ENCODE measurements at places on chromosomes 12 and 14.

- DNase-seq: no peak
Observed at GRCh38 chr14:87994974-87995373, 2.0 kb upstream of the GALC start.

- DNase-seq: no peak
Observed at GRCh38 chr12:109191621-109192250, 75.3 kb downstream of the ACACB start.

DNA sequence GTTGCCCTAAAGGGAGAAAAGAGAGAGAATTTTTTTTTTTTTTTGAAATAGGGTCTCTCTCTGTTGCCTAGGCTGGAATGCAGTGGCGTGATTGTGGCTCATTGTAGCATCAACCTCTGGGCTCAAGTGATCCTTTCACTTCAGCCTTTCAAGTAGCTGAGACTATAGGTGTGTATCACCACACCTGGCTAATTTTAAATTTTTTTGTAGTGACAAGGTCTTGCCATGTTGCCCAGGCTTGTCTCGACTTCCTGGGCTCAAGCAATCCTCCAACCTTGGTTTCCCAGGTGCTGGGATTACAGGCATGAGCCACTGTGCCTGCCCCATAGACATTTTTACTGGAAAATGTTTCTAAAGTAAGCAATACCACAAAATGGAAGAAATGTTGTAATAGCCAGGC, 36.8 kb downstream of the YARS2 start:
- no peak for DNase-seq

- no peak for DNase-seq
Observed at GRCh38 chr12:47267571-47267970, 187.8 kb upstream of the AMIGO2 start.

GRCh38 chr14:90574188-90575131, 177.6 kb downstream of the CALM1 start:
- no peak for DNase-seq

DNA sequence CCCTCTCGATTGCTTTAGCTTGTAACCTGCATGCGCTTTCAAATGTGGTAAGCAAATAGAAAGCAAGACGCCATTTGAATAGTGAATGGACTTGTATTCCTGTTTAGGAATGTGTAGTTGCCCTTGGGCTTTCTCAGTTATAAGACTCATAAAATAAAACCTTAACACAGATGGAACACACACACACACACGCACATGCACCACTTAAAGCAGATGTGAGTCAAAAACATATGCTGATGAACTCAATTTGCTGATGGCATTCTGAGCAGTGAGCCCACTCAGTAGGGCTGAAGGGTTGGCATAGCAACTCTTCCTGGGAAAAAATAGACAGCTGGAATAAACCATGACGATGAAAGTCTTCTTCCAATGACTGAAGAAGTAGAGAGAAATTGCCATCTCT, 360.5 kb downstream of the APAF1 start:
- DNase-seq: no peak

DNA sequence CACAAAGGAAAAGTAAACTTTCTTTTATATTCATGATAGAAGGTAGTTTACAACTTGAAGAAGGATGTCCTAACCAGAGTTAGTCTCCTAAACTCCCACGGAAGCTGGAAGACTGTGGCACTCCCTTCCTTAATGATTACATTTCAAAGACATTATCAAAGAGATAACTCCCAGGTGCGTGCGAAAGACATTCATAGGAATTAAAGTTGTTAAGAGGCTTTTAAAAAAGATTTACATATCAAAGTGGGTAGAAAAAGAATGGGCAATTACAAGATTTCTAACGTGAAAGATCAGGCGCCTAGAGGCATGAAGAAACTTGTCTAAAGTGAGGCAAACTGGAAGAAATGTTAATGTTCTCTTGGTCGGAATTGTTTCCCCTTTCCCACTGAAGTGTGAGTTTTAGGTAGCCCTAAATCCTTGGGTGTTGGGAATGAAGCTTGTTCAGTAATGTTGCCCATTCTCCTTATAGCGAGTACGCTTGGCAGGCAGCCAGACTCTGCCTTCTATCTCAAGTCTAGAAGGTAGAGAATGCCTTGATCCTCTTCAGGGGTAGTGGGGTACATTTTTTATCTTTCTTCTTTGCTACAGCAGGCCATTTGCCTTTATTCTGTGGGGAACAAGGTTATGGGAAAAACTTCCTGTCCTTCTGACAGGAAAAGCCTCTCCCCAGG, 642.0 kb downstream of the SLC6A15 start:
- DNase-seq: no peak

DNA sequence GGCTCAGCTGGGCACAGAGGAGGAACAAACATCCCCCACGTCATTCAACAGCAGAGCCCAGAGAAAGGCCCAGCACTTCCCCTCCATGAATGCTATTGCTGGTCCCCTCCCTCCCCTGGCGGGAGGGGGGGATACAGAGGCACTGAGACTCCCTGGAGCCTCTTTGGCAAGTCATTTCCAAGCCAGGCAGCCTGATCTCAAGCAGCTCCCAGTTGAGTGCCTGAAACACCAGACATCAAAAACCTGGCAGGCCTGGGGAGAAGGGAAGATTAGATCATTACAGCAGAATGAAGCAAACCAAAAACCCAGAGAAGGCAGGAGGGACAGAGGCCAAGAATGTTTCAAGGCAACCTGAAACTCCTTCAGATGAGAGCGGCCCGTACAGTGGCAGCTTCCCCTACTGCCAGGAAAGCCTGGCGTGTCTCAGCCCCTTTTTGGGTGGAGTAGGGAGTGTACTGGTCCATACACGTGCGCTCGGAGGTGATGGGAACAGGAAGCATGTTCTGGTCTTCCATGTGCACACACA, 92.1 kb downstream of the LRRC74A start:
- no peak for DNase-seq

GRCh38 chr12:61667676-61668075, 592.5 kb upstream of the USP15 start:
- no peak for DNase-seq

DNA sequence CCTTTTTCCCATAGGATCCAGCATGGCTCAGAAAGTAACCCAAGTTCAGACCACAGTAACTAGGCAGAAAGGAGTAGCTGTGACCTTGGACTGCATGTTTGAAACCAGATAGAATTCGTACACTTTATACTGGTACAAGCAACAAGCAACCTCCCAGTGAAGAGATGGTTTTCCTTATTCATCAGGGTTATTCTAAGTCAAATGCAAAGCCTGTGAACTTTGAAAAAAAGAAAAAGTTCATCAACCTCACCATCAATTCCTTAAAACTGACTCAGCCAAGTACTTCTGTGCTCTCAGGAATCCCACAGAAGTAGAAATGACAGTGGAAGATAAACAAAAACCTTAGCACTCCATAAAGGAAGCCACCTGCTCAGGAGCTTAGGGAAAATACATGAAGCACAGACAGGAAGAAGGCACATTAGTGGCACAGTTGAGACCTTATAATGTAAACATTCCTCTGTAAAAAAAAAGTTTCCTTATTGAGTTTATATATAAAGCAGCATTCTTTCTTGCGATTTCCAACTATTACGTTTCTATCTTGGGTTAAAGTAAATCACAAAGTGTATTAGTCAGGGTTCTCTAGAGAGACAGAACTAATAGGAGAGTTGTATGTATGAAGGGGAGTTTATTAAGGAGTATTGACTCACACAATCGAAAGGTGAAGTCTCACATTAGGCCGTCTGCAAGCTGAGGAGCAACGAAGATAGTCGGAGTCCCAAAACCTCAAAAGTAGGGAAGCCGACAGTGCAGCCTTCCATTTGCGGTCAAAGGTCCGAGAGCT, 398.4 kb downstream of the DAD1 start:
- DNase-seq: no peak

Data from Jurkat, Clone E6-1 (cell line).